Right lobe of liver (tissue), 6 donors: ENCODE measurements at places on chromosomes 5 and 9. TPM values are rescaled to one million over a fixed set of nuclear protein-coding genes. Genes with fewer than 3 reads are reported as not detected.

The LCN2 gene
- total RNA-seq: 24.8 TPM

The SPATA31A3 gene
- not detected for total RNA-seq

The TXNDC15 gene
- 30.2 TPM for total RNA-seq

The SPINK6 gene
- total RNA-seq: not detected

The SLC46A2 gene
- not detected for total RNA-seq

The CXCL14 gene
- total RNA-seq: 2.7 TPM

The ITGA1 gene
- total RNA-seq: 97.0 TPM

The GOLM1 gene
- total RNA-seq: 51.6 TPM

The NFX1 gene
- 22.7 TPM for total RNA-seq

DNA sequence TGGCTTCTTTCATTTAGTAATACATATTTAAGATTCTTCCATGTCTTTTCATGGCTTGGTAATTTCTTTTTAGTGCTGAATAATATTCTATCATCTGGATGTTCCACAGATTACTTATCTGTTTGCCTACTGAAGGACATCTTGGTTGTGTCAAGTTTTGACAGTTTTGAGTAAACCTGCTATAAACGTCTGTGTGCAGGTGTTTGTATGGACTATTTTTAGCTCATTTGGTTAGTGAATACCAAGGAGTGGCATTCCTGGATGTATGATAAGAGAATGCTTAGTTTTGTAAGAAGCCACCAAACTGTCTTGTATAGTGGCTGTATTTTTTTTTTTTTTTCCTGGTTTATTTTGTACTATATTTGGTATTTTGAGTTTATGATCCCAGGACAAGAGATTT, 38.4 kb downstream of the PRRC1 start:
- no peak for DNase-seq

DNA sequence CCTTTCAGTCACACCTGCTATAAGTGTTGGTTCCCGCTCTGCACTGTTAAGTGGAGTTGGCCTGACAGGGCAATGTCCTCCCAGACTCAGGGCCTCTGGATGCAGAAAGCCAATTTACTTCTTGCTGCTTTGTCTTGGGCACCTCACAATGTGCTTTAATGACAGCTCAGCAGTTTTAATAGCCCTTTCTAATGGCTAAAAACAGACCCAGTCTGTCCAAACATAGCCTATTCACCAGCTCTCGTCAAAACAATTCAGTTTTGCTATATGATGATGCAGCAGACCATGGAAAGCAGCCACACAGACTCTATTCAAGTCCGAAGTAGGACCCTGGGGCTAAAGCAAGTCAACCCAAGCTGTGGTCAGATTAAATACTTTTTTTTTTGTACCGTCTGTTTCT, 529.1 kb upstream of the SEMA6A start:
- no peak for DNase-seq

GRCh38 chr9:114911167-114911821, 19.1 kb downstream of the TNFSF8 start:
- no peak for DNase-seq

DNA sequence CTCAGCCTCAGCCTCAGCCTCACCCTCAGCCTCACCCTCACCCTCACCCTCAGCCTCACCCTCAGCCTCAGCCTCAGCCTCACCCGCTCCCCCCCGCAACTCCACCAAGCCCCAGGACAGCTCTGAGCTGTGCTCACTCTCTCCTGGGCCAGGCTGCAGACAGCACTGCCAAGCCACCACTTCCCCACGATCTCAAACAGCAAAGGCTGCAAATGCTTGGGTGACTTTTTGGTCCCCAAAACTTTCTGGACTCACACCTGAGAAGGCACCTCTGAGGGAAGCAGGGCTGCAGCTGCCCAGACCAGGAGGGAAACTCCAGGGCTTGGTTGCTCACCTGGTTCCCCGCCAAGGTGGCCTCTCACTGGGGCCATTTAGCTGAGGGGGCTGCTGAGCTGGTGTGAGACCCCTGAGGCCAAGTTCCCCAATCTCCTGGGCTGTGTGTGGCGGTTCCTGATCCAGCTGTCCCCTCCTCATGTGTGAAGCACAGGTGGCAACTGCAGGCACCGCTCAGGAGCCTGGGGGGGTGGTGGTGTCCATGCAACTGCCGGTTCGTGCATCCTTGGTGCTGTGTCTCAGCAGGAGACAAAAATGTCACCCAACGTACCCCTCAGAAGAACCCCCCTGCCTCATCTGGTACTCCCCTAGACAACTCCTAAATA, 17.8 kb downstream of the MRPL36 start:
- no peak for DNase-seq

DNA sequence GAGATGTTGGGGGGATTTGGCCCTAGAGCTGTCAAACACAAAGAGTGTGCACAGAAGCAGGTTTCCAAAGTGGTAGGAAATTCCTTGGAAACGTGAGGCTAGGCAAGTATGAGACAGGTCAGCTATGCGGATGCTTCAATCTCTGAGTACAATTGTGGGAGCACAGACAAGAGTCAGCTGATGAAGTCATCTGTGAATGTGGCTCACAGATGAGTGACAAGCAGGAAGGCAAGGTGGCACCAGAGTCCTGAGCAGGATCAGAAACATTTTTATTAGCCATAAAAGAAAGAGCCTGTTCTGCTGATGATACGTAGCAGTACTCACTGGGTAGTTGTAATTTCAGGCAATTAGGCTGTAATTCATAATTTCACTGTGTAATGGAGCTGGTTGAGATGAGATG, 117.0 kb downstream of the DCP2 start:
- no peak for DNase-seq

GRCh38 chr5:140041492-140042392, 1.4 kb downstream of the NRG2 start:
- DNase-seq: peak; percentile 28

- peak; percentile 44 for DNase-seq
Measured at GRCh38 chr9:124202447-124202971, 55.2 kb upstream of the NEK6 start.

DNA sequence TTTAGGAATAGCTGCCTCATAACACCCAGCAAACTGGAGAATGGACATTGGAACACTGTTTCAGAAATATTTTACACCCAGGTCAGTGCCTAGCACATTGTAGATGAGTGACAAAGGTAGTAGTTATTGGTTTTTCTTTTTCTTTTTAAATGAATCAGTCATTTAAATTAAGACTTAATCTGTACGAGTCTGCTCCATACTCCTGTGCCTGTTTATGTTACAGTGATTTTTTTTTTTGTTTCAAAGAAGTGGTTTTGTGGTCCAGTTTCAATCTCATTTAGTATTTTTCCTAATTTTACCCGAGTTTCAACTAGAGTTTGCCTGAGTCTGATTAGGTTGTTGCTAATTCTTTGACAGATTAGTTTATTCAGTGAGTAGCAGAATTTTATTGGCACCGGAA, 16.2 kb downstream of the LMNB1 start:
- no peak for DNase-seq

GRCh38 chr5:55472642-55473041, 62.1 kb downstream of the PLPP1 start:
- DNase-seq: no peak

DNA sequence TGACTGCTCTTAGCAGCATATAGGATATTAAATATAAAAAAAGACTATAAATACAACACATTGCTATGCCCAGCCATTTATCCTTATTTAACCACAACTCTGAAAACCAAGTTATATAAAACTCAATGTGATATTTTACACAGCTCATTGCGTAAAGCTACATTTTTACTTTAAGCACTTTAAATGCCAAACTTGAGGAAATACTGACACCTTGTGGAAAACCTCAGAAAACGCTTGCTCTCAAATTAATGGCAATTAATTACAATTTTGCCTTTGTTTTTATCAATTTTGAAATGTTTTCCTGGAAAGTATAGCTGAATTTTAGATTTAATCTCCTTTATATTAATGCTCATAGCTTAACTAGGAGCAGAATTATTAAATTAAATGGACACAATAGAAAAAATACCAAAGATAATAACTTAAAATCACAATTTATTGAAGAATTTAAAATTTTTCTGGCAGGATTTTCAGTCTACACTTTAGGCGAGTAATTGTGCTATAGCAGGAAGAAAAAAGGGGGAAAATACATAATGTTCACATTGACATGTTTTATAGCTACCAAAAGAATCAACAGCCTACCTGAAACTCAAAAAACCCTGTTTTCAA, 25.2 kb upstream of the PLAC8L1 start:
- no peak for DNase-seq

GRCh38 chr5:172984244-172984953, 828 bp downstream of the ATP6V0E1 start:
- peak; percentile 66 for DNase-seq

- DNase-seq: no peak
Measured at GRCh38 chr9:108836781-108837180, 19.0 kb downstream of the ACTL7B start.

DNA sequence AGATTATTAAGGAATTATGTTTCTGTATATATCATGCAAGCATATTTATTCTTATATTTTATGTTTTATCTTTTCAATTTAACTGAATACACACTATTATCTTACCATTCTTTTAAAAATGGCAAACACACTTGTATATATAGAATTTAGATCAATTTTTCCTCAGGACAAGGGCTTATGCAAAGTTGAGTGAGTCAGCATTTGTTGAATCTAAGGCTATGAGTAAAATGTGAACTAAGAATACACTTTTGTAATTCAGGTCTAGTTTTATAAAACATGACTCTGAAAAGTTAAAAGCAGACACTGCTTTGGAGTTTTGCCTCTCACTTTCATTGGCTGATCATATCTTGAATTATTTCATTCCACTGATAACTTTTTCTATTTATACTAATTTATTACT, 127.8 kb downstream of the FOCAD start:
- no peak for DNase-seq
